ENCODE measurements at places on chromosomes 7 and 10.

DNA sequence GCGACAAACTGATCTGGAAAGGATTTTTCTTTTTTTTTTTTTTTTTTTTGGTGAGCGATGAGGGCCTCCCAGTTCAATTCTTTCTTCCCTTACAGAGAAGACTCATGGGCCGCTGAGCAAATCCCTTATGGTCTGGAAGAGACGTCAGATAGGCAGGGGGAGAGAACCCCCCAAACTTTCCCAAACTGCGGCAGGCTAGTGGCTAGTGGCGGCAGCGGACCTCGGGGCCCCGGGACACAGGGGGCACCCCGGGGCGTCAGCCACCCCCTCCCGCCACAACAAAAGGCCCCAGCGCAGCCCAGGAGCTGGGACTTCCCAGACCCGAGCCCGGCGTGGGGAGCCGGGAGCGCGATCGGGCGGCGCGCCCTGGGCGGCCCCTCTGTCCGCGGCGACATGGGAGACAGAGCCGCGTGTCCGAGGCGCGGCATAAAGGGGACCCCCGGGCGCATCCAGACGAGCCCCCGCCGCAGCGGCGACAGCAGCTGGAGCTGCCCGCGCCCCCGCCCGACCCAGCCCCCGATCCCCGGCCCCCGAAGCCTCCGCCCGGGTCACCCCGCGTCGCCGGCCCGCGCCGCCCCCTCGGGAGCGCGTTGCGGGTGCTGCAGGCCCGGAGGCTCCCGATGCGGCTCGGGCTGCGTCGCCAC is 755 bp downstream of the FAM171A1 start:
- peak; percentile 1 for DNase-seq

DNA sequence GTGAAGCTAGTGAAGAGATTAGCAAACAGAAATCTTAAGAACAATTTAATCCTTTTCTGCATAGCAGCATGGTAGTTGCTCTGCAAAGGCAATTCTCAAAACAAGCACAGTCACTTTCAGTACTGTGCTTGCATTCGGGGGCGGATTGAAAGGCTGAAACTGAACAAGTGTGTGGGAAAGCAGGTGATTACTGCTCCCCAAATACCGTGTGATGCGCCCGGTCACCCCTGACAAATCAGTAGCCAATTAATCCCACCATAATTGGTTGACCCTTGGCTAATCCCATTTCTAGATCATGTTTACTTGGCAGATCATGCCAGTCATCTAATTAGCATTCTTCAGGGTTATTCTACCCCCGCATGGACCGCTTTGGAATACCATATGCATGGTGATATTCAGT is 76.5 kb upstream of the ADRB1 start:
- DNase-seq: no peak

DNA sequence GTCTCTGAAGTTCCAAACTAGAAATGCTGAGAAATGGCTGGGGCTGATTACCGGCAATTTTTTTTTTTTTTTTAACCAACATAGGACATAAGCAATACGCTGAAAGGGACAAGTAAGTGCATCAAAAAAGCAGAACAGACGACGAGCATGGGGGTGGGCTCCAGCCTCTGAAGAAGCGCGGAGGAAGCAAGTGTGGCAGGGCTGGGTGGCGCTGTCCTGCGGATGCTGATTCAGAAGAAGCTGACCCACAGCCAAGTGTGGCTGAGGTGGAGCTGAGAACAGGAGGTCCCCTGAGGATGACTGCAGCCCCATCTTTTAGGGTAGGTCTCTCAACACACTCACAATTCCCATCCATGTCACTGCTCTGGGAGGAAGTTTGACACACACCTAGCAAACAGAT is 65.6 kb downstream of the CTBP2 start:
- no peak for DNase-seq

- DNase-seq: no peak
Measured at GRCh38 chr7:150453892-150454291, 3.5 kb downstream of the GIMAP8 start.

DNA sequence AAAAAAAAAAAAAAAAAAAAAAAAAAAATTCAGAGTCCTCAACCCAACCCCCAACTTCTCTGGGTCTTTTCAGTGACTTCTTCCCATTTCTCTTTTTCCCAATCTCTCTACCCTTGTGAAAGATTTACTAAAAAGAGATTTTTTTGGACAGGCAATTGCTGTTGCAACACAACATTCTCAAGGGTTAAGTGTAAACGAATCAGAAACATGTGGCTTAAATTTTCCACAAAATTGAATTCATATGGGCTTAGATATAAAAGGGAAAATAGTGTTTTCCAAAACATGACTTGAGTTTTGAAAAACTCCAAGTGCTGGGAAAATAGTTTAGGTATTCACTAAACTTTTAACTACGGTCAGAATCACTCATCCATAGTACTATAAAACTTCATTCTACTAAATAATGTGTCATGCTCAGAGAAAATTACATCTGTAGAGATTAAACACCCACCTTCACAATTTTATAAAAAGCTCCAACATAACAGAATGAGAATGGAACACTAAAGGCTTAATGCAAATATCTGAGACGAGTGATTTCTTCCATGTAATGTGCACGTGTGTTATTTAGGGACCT is 643.1 kb downstream of the PARD3 start:
- DNase-seq: no peak

DNA sequence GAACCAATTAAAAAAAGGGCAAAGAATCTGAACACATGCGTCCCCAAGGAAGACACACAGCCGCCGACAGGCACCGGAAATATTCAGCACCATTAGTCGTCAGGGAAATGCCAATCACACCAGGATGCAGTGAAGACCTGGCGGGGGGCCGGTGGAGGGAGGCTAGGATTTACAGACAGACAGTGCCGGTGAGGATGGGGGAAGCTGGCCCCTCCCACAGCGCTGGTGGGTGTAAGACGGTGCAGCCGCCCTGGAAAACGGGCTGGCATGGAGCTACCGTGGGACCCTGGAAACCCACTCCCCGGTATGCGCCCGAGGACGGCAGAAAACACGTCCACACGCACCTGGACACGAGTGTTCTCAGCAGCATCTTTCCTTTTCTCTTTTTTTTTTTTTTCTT is 4.8 kb upstream of the ADAP1 start:
- no peak for DNase-seq

DNA sequence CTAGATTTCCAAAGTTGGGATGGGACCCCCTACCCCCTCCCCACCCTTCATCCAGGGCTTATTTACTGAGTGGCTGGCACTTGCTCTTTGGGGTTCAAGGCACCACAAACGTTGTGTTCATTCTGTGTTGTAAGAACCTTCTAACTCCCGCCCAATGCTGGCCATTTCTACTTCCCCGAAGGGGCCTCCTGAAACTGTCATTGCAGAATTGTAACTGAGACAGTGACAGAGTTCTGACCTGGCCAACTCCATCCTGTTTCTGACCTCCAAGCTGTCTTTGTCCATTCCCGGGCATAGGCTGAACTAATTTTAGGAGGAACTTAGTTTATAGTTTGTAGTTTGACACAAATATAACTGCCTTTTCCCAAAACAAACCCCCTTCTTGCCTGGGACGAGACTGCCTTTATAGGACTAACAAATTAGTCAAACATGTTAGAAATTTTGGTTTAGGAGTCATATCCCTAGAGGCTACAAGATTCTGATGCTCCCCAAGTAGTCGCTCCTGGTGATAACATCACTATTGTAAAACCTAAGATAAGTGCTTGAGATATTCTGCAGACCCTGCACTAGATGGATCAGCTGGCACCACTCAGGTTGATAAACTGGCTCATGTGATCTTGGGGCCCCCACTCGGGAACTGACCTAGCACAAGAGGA is 34.8 kb upstream of the ZMIZ2 start:
- DNase-seq: no peak

DNA sequence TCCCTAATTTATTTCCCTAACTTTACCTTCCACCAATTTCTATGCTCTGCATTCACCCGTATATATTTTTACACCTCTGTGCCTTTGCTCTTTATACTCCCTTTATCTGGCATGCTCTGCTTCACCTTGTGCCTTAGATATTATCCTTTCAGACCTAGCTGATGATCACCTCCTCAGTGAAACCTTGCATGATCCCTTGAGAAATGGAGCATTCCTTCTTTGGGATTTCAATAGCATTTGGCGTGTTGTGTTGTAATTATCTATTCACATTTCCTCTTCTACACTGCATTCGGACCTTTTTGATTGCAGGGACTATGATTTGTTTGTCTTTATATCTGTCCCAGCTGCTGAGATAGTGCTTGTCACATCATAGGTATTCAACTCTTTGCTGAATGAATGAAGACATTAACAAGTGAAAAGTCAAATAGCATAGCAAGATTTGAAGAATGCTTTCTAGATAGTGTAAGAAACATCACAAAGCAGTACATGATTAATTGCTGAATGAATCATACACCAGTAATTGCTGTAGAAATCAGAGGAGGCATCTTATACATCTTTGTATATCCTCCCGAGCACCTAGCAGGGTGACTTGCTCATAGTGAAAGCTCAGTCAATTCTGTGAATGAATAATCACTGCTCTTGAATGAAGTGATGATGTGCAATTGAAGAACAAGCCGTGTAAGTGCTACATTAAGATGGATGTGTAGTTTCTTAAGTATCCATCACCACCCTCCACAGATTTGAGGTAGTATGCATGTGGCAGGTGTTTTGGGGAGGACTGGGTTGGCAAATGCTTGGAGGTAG is 2.0 kb upstream of the TM9SF3 start:
- DNase-seq: no peak

DNA sequence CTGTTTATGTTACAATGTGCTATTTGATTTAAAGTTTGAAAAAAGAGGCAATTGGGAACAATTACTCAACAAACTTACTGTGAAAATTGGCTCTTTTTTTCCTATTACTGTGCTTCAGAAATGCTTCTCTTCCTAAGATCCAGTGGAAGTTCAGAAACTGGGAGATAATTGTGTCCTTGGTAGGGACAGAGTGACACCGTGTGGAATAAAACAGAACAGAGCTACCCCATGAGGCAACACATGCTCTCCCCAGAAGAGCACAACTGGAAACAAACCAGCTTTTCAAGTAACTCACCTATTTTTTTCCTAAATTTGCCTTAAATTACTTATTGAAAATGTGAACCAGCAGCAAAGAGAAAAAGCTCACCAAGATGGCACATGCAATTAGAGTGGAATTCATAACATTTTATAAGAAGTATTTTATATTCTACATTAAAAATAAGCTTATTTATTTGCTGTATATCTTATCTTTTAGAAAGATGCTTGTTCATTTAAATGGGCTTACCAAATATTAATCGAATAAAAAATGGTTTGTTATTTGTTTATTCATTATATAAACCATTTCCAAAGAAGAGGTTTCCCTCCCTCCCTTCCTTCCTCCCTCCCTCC is 346.1 kb upstream of the ANKRD30A start:
- no peak for DNase-seq

GRCh38 chr7:139232377-139232717 is 1.3 kb downstream of the UBN2 start:
- DNase-seq: no peak

- no peak for DNase-seq
Measured at GRCh38 chr7:106485031-106485551, 175.9 kb downstream of the CCDC71L start.

- DNase-seq: no peak
Measured at GRCh38 chr10:68721673-68722335, 765 bp downstream of the CCAR1 start.

GRCh38 chr7:134462337-134462925 is 3.5 kb upstream of the AKR1B1 start:
- no peak for DNase-seq

DNA sequence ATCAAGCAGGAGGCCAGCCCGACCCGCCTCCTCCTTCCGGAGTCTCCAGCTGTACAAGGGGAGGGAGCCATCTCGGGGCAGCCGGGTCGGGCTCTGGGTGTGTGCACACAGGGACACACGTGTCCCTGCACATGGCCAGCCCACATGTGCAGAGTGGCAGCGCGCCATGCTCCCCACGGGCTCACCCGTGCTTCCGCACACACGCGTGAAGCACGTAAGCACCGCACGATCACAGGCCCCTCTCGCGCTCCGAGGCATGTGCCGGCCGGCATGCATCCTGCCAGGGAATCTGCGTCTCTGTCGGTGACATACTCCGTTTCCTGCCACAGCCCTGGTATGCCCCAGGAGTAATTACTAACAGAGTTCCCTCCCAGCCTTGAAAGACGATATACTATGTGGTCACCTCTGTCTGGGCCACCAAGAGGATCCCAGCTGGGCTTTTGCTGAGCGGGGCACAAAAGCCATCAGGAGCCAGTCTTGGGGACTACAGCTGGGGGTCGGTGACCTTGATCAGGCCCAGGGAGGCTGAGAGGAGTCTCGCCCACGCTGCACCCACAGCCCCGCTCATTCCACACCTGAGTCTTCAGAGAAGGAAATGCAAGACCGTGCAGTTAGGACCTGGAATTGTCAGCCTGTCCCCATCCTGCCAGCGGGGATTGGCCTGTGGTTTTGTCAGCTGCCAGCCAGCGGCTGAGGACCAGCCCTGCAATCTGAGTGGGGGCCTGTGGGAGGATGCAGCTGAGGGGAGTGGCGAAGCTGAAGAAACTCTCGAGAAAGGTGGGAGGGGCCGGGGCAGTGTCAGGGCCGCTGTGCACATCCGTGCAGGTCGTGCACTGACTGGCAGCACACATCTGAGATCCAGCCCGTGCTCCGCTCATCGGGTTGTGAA is 11.0 kb upstream of the LFNG start:
- peak; percentile 65 for DNase-seq
